Stimulated activated CD8-positive, alpha-beta memory T cell treated with anti-CD3 and anti-CD28 coated beads, Interleukin-7, amount 100 ng/mL, for 1 hour (primary cell): ENCODE measurements at places on chromosomes 5 and 9.

DNA sequence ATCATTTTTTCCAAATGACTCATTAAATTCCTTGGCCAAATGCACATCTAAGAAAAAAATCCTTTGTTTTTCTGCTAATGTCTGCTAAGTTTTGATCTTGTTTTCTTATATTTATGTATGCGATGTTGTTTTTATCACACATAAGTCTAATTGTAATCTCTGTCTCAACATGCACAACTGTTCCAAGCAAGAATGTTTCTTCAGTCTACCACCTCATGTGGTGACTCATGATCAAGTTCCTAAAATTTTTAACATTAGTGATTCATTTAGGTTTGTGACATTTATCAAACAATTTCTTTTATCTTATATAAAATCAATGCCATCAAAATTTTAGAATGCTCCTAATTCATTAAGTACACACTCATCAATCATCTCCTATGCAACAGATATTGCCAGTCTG lies 763.9 kb upstream of the FAM174A start:
- no peak for DNase-seq

- no peak for DNase-seq
Observed at GRCh38 chr5:77847814-77848290, 71.7 kb upstream of the TBCA start.

DNA sequence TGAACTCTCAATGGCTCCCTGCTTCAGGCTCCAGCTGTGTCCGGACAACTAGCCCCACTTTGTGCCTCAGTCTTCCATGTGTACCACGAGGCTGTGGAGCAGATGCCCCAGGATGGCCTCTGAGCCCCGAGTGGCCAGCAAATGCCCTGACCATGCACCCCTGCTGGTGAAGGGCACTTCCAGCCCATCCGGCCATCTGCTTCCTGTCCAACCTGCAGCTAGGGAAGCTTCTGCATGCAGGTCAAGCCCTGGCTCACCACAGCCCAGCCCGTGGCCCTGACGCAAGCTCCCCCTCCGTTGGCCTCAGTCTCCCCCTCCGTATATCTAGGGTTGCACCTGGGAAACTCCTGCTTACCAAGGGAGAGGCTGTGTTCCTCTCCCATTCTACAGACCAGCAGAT lies 4.8 kb downstream of the NINJ1 start:
- no peak for DNase-seq

DNA sequence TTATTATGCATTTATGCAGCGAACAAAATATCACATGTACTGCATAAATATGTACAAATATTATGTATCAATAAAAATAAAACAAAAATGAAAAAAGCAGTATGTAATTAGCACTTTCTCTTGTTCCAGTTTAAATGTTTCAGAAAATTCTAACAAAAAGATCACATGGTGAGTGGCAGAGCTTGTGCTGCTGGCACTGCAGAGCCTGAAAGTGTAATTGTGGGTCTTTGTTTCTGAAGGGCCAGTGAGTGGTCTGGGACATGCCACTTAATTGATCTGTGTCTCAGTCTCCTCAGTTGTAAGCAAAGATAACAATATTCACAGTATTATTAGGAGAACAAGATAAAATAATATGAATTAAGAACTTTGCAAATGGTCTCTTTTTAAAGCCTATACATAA lies 39.5 kb upstream of the RAI14 start:
- DNase-seq, result no peak

- no peak for DNase-seq
Observed at GRCh38 chr5:81849770-81850367, 99.0 kb upstream of the SSBP2 start.

DNA sequence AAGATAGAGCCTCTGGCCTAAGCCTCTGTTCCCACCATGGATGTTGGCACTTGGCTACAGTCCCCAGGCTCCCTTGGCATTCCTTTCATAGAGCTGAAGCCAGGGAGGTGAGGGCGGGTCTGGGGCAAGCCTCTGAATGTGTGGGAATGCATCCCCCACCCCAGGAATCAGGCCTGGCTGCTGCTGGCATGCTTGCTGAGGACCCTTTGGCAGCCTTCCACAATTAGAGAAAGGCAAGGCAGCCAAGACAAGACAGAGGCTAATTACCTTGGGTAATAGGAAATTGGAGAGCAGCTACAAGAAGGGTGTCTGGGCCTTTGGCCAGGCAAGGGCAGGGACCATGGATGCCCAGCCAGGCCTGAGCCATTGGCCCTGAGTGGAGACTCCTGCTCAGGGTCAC lies 204.4 kb upstream of the TRIM32 start:
- DNase-seq, result no peak

GRCh38 chr9:20805766-20806165 lies 121.7 kb downstream of the FOCAD start:
- DNase-seq, result no peak

- no peak for DNase-seq
Observed at GRCh38 chr5:140391312-140391711, 10.3 kb upstream of the ANKHD1 start.

DNA sequence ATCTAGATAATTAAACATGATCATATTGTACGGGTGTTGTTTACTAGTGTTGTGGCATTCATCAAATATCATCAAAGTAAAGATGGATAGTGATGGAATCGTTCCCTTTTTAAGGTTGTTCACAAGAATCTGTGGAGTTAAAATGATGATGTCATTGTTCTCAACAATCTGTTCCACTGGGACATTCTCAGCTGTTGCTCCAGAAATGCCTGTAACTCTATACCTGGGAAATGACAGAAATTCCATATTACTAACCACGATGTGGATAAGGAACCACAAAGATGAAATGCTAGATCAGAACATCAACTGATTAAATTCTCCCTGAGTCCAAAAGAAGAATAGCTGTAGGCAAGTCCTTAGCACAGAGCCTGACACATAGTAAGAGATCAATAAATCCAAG lies 38.0 kb downstream of the RIGI start:
- DNase-seq, result no peak

DNA sequence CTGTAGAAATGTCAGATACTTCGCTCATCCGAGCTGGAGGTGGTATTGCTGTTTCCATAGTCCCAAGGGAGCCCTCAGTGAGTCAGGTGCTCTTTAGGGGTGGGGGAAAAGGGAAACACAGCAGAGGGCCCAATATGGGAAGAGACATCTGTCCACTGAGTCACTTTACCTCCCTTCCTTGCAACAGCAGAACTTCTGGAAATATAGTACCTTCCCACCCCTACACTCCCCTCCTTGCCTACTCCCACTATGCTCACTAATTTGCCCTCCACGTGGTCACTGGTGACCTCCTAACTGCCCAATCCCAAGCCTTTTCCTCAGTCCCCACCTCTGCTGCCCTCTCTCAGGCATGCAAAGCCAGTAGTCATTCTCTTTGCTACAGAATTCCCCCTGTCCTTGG lies 1.9 kb downstream of the HK3 start:
- no peak for DNase-seq

DNA sequence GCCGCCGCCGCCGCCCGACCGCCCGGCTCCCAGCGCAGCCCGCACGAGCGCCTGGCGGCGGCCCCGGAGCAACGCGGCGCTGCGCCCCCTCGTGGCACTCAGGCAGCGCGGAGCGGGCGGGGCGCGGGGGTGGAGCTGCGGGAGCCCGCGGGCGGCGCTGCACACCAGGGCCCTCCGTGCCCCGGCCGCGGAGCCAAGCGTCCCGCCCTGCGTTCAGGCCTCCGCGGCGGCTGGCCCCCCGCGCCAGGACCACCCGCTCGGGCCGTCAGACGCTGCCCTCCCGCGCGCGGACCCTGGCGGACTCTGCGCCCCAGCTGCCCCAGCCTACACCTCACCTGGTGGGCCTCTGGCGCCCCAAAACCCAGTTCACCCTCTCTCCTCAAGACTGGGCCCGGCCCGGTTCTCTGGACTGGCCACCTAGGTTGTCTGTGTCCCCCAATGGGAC lies at the start of gene RASGEF1C:
RASGEF1C (minus strand) TSS at position 75 of the 445 bp plus-strand sequence. CDS start 71,159 bp downstream, outside the sequence.
- DNase-seq, result peak; percentile 33

DNA sequence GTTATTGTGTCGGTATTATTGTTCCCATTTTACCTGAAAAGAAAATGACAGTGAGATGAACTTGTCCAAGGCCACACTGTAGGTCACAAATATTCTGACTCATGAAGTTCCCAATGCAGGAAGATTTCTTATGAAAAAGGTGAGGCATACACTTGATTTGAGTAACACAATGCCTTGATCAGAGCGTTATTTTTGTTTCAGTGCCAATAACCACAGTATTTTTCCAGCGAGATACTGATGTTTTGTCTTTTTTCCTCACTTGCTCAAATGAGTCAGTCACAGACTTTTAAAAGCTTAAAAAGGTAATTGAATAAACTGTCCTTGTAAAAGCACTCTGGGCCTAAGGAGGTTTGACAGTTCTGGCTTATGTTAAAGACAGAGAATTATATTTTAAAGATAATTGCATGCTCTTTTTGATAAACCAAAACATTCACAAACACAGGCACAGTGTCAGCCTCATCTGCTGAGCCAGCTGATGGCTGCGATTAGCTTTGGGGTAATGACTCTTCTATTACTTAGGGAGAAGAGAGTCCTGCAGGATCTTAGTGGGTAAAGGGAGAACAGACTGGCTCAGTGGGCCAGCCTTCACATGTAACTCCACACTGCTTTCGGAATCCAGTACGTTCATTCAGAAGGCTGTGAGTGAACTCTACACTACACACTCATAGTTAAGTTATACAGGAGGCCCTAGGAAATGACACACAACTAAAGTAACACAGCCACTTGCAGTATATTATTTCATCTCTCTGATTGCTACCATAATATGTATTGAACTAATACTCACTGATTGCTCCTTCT lies 165.5 kb upstream of the CD180 start:
- no peak for DNase-seq

GRCh38 chr5:4725594-4725993 lies 414.5 kb upstream of the ADAMTS16 start:
- DNase-seq, result no peak

- DNase-seq, result no peak
Observed at GRCh38 chr5:1105350-1106265, 6.3 kb downstream of the SLC12A7 start.

GRCh38 chr9:76580188-76580587 lies 121.2 kb downstream of the GCNT1 start:
- no peak for DNase-seq

- no peak for DNase-seq
Observed at GRCh38 chr9:94718936-94719335, 7.6 kb upstream of the AOPEP start.

DNA sequence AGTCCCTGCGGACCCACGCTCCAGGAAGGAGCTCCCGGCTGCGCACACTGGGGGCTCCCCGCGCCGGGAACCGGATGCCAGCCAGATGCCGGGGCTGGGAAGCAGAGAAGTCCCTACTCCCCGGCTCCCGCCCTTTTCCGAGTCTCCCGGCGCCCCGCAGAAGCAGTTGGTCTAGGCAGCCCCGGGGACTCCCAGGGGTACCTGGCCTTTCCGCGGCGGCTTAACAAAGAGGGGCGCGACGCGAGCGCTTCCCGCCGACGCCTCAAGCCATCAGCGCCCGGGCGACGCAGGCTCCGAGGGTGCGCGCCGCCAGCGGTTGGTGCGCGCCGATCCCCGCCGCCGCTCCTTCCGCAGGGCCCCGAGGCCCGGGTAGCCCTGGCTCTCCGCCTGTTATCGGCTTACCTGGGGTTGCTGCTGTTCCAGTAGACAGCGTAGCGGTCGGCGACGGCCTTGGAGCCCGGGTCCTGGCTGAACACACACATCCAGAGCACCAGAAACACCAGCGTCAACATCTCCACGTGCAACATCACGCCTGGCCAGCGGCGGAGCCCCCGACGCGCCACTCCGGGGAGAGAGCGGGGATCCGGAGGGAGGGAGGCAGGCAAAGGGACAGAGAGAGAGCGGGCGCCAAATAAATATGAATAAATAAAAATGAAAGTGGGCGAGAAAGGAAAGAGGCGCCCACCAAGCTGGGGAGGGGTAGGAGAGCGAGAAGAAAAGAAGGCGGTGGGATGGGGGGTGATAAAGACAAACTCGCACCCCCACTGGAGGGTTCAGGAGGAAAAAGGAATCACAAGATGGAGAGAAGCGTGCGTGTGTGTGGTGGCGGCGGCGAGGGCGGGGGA lies 428 bp downstream of the EFNA5 start:
- no peak for DNase-seq

- no peak for DNase-seq
Observed at GRCh38 chr9:107905308-107906020, 415.9 kb upstream of the KLF4 start.

- DNase-seq, result no peak
Observed at GRCh38 chr5:597871-598563, 14.1 kb upstream of the CEP72 start.

DNA sequence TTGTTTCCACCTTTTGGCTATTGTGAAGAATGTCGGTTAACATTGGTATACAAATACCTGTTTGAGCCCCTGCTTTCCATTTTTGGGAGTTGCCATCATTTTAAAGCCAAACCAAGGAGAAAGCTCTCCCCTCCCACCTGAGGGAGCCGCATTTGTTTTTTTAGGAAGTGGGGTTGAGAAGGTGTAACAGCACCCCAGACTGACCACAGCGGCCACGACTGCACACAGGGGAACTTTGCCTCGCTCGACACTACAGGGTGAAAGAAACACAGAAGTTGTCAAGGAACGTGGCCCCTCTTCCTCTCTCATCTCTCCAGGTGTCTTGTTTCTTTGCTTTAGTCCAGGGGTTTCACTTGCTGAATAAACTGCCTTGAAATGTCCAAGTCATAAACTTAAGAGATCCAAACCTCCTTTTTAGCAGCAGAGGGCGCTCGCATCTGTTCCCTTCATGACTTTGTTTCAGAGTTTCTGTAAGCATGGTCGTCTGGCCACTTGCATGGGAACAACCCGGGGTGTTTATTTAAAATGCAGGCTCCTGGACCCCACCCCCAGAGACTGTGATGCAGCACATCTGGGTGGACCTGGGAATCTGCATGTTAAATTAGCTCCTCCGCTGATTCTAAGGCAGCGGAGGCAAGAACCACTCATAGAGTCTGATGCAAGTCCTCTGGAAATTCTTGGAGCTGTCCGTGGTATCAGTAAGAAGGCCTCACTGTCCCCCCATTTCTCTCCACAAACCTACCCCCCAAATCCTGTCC lies 2.1 kb upstream of the TTLL11 start:
- no peak for DNase-seq

- DNase-seq, result no peak
Observed at GRCh38 chr5:127111112-127111511, 37.8 kb upstream of the C5orf63 start.

GRCh38 chr9:131649646-131650045 lies 90.2 kb downstream of the RAPGEF1 start:
- DNase-seq, result no peak

- no peak for DNase-seq
Observed at GRCh38 chr9:77827104-77827784, 179.1 kb upstream of the GNA14 start.

- no peak for DNase-seq
Observed at GRCh38 chr5:143573568-143574170, 170.2 kb upstream of the NR3C1 start.

GRCh38 chr9:114370251-114370967 lies 17.4 kb downstream of the AKNA start:
- DNase-seq, result no peak

GRCh38 chr5:153893817-153894216 lies 144.9 kb downstream of the FAM114A2 start:
- no peak for DNase-seq

DNA sequence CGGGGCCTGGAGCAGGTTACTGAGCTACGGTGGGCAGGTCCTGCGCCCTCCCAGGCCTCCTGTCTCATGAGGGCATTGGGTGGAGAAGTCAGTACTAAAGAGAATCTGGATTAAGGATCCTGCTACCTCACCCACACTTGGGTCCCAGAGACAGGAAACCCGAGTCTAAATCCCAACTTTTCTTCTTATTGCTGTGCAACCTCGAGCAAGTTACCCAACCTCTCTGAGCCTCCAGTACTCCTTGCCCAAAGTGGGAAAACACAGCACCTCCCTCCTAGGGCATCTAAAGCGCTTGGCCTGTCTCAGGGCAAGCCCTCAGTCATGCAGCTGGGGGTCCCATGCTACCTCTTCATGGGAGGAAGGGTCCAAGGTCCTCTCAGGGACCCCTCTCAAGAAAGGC lies 28.2 kb downstream of the ASS1 start:
- no peak for DNase-seq
